ENCODE measurements at places on chromosomes 12 and 14.
A peak's percentile ranks its signal among the peaks of the same experiment; 100 is the strongest.

- DNase-seq: no peak
These were observed 1.1 kb upstream of the NUDT4 start for GRCh38 chr12:93376436-93377251.

- DNase-seq: no peak
These were observed 281.0 kb downstream of the ALG10 start for GRCh38 chr12:34303091-34303870.

- no peak for DNase-seq
These were observed 37.9 kb downstream of the ASCL1 start for GRCh38 chr12:102995372-102995771.

GRCh38 chr12:104416585-104416984 lies 40.2 kb upstream of the CHST11 start:
- DNase-seq: no peak

- no peak for DNase-seq
These were observed 272.8 kb upstream of the DAAM1 start for GRCh38 chr14:58915646-58916045.

DNA sequence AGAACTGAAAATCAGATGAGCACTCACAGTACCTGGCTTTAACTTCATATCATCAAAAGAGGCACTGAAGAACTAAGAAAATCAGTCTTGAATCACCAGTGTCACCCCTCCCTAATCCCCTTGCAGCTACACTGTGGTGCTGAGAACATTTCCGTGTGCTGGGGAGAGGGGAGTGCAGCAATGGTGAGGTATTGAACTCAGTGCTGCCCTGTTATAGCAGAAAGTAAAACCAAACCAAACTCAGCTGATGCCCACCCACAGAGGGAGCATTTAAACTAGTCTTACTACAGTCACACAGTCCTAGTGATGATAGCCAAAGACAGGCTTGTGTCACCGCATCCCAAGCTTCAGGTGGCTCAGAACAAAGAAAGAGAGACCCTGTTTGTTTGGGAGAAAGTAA lies 122.1 kb downstream of the CPNE8 start:
- DNase-seq: no peak

GRCh38 chr14:21054123-21054767 lies 3.4 kb upstream of the RNASE8 start:
- DNase-seq: no peak

DNA sequence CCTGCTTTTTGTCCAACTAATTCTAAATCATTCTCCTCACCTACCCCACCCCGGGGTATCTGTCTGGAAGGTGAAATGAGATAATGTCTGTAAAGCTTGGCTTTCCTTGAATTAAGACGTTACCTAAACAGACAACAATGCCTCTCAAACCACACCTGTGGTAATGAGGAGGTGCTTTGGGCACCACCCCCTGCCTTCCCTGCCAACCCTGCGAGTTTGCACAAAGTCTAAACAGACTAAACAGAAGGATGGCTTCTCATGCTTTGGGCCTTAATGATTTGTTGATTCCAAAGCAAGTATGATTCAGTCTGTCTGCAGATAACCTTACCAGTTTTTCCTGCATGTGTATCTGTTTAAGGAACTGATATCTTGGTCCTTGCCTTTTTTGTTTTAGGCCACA lies 82.4 kb downstream of the ZFC3H1 start:
- no peak for DNase-seq

- DNase-seq: no peak
These were observed 8.1 kb upstream of the CYP46A1 start for GRCh38 chr14:99675951-99676350.

GRCh38 chr14:90911121-90911520 lies 94.9 kb upstream of the TTC7B start:
- DNase-seq: peak; percentile 71

DNA sequence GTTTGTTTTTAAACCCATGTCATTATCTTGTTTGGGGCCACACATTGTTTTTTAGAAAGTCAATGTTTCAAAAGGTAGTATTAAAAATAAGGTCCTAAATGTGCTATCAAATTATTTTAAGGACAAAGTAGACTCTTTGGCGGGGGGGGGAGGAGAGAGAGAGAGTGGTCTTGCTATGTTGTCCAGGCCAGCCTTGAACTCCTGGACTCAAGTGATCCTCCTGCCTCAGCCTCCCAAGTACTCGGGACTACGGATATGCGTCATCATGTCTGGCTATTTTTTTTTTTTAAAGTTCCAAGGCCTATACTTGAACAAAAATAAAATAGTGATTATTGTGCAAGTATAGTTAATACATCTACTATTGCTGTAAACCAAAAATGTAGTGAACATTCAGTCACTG lies 26.2 kb downstream of the PAWR start:
- no peak for DNase-seq

- DNase-seq: no peak
These were observed 6.9 kb downstream of the ZBTB39 start for GRCh38 chr12:56999456-56999855.
